ENCODE measurements at places on chromosomes 4 and X.
A peak's percentile ranks its signal among the peaks of the same experiment; 100 is the strongest.

GRCh38 chr4:80309294-80310004 lies 26.1 kb upstream of the CFAP299 start:
- no peak for DNase-seq

DNA sequence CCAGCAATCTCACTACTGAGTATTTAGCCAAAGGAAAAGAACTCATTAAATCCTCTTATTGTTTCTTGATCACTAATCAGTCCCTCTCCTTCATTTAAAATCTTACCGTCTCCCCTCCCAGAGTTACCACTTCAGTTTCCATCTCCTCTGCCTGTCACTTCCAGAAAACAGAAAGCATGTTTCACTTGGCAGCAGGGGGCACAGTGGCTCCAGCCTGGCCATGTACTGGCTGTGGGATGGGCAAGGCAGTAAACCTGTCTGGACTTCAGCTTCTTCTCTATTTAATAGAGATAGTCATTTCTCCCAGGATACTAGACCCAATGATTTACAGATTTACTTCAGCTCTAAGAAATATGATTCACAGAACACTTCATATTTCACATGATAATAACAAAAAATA lies 63.2 kb downstream of the CD40LG start:
- no peak for DNase-seq

- peak; percentile 68 for DNase-seq
Measured at GRCh38 chr4:88033309-88033708, 25.9 kb downstream of the PKD2 start.

DNA sequence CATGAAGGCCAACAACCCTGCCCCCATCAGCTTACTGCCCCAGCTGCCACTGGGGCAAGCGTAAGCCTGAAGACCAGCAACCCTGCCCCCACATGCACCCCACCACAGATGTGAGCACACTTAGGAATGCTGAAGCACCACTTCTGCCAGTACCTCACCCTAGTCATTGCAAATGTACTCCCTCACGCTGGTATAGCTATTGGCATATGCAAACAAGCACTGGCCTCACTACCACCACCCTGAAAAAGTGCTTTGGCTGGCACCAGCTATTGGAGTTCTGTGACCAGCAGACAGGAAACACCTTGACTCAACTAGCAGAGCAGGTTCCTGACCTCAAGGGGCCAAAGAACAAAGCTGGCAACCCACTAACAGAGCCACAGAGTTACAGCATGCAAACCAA lies 534.4 kb upstream of the POU3F4 start:
- DNase-seq: no peak

DNA sequence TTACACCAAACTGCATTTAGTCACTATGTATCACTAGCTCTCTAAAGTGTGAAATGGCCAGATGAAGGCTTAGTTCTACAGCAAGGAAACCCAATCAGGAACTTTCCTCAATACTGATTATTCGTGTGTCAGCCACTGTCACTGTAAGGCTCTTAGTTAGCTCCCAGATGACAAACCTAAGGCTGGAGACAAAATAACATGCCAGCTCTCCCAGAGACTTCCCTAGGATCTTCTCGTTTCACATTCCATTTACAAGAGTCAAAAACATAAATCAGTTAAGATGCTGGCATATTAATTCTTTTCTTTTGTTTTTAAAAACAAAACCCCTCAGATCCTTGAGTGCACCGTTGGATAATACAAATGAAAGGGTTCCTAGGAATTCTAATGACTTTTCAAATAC lies 88.2 kb upstream of the TFDP3 start:
- DNase-seq: no peak

- no peak for DNase-seq
Measured at GRCh38 chrX:8721536-8721935, 10.4 kb downstream of the ANOS1 start.

- DNase-seq: no peak
Measured at GRCh38 chr4:169225058-169225751, 45.6 kb downstream of the SH3RF1 start.

DNA sequence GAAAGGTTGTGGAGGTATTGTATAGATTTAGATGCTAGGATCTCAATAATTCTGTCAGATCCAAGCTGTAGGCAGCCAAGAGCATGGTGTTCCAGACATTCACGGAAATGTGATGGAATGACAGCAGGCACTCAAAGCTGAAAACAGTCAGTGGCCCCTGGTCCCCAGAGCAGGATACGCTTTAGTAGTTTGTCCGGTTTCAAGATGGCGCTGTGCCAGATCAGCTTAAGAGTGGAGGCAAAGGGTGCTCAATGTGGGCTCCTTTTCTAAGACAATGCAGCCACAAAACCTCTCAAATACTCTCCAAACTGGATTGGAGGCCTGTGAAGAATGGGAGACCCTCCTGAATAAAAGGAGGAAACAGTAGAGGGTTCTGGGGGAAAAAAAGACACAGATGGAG lies 291.2 kb upstream of the HS3ST1 start:
- peak; percentile 16 for DNase-seq

DNA sequence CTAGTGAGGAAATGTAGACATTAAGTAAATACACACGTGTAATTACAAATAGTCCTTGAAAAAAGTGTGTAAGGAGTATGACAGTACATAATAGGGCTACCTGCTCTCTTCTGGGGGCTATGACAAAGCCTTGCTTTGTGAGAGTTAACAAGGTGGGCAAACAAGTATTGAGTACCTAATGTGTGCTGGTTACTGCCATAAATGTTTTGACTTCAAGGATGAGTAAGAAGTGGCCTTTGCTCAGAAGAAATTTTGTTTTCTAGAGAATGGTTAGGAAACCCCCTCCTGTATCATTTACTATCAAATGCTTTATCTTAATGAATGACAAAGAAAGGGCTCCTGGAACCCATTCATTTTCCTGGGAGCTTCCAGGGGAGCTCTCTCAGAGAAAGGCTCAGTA lies 167.0 kb upstream of the CASK start:
- DNase-seq: no peak

DNA sequence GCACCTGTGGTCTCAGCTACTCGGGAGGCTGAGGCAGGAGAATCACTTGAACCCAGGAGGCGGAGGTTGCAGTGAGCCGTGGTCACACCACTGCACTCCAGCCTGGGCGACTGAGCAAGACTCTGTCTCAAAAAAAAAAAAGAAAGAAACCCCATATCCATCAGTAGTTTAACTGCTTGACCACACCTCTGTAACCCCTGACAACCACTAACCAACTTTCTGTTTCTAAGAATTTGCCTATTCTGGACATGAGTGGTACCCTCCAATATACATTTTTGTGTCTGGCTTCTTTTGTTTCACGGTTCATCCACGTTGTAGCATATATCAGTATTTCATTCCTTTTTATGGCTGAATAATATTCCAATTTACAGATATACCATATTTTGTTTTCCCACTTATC lies 9.1 kb downstream of the PPAT start:
- DNase-seq: no peak

DNA sequence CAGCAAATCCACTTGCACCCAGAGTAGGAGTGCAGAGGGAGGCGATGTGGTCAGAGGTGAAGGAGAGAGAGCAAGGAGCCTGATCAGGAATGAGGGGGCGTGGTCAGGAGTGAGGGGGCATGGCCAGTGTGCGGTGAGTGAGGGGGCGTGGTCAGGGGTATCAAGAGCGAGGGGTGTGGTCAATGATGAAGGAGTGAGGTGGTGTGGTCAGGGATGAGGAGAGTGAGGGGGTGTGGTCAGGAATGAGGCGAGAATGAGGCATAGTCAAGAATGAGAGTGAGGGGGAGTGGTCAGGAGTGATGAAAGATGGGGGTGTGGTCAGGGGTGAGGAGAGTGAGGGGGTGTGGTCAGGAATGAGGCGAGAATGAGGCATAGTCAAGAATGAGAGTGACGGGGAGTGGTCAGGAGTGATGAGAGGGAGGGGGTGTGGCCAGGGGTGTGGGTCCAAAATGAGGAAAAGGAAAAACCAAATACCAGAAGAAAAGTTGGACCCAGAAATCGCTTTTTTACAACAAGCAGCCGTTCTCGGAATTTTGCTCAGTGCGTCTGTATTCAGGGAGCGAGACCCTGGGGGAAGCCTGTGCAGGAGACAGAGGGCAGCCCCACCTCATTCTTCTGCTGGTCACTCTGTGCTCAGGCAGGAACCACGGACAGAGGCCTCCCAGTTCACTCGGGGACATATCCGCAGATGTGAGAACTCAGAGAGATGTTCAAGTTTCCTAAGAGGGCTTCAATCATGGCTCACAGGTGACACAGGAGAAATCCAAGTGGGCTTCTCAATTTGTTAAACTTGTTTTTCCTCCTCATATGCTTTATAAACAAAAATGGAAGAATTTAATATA lies 47.5 kb downstream of the MAGEA1 start:
- DNase-seq: peak; percentile 22

- no peak for DNase-seq
Measured at GRCh38 chr4:168739886-168740285, 243.0 kb downstream of the PALLD start.

DNA sequence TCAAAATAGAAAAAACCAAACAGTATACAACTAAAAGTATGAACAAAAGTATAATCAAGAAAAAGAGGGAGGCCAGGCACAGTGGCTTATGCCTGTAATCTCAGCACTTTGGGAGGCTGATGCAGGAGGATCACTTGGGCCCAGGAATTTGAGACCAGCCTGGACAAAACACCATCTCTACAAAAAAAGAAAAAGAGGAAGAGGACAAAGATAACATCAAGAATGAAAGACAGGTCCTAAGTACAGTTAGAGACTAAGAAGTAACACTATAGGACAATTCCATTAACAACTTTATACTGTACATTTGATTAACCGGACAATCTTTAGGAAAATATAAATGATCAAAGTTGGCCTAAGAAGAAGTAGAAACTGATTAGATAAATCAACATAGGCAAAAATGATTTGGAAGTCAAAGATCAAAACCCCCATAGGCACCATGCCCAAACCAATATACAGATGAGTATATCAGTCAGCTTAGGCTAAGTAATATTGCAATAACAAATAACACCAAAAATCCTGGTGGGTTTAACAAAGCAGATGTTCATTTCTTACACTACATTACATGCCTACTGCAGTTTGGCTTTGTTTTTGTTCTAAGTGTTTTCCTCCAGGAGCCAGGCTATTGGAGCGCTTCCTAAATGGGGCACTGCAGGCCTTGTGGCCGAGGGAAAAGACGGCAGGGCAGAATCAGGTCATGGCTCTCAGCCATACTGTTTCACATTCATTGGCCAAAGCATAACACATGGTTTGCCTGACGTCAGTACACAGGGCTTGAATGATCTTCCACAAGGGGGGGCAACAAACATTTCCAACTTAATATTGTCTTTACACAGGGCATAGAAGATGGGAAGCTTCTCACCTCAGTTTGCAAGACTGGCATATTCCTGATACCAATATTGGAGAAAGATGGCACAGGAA lies 42.2 kb upstream of the HGFAC start:
- DNase-seq: no peak

DNA sequence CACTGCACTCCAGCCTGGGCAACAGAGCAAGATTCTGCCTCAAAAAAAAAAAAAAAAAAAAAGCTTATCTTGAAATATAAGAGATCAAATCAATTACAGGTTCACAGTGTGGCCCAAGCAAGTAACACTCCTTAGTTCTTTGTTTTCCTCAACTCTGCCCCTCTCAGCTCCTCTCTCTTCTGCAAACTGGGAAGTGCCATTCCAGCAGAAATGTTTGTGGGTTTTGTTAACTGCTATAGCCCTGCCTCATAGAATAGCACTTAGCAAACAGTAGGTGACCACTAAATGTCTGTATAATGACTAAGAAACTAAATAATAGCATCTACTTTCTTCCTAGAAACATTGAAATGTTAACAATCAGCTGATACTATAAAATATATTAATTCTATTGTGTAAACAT lies 160.0 kb upstream of the NAP1L5 start:
- DNase-seq: no peak

DNA sequence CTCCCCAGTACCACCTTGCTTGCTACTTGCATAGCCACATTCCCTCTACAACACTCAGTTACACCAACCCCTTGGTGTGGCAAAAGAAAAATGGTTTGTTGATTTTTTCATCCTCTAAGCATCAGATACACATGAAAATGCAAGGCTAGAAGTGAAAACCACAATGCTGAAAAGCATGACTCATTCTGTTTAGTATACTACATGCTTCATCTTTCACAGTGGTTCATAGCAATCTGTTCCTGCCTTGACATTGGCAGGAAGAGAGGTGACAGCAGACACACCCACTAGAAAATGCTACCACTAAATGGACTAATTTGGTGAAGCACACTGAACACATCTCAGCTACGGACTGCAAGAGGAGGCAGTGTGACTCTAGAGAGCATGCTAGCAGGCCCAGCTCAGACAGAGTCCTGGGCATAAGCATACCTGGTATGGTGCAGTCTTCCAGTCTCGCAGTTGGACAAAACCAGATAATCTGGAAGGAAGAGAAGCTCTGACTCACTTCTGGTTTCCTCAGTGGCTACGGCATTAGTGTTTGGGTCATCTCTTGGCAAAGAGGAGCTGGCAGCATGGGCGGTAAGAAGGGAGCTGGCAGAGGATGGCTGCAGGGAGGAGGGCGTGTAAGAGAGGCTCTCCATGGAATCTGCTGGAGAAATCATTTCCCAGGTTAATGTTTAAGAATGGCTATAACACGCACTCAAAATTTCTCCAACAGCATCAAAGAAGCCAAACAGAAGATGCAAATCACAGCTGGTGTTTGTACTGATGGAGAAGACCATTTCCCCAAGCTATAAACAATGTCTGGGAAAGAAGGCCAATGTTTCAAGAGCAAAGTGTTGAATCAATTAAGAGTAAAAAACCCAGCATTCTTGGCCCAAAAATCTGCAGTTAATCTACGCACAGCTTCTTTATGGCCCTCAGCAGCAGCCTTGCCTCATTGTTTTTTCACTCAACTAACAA lies 37.8 kb downstream of the GAB3 start:
- DNase-seq: no peak

DNA sequence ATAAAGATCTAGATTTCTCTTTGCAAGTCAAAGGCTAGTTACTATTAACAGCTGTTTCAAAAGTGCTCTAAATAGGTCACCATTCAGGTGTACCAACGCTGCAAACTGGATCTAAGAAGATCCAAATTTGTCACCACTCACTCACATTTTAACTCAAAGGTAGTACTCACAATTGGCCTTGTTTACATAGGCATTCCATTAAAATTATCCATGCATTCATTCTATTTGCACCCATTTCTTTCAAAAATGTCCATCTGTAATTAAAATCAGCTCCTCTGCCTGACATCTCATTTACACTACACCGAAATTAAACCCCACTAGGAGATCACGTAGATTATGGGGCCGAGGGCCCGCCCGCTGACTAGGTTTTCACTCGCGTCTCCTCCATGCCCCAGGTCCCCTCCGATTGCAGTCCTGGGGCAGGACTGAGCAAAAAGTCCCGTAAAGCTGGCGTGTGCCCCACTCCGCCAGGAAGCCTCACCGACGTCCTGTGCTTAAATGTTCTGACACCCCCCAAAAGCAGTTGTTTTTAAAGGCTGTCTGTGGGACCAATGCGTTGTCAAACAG lies 1.3 kb upstream of the ING2 start:
- no peak for DNase-seq

GRCh38 chr4:145639186-145639698 lies 20.1 kb downstream of the MMAA start:
- DNase-seq: no peak

GRCh38 chr4:150379454-150379853 lies 202.5 kb upstream of the MAB21L2 start:
- DNase-seq: no peak

GRCh38 chrX:18194688-18195087 lies 26.0 kb downstream of the BEND2 start:
- no peak for DNase-seq

- peak; percentile 74 for DNase-seq
Measured at GRCh38 chr4:41204400-41204978, 9.9 kb downstream of the APBB2 start.

- no peak for DNase-seq
Measured at GRCh38 chr4:123106747-123107146, 184.3 kb upstream of the NUDT6 start.

- DNase-seq: peak; percentile 30
Measured at GRCh38 chrX:118346258-118347094, 570 bp downstream of the WDR44 start.

GRCh38 chr4:60042941-60043340 lies 1157.2 kb upstream of the ADGRL3 start:
- no peak for DNase-seq

Data from body of pancreas (tissue), 4 donors.